ENCODE measurements at places on chromosomes 12 and 14.

GRCh38 chr12:33587354-33587753 is 147.7 kb upstream of the SYT10 start:
- DNase-seq: no peak

- DNase-seq: no peak
Measured at GRCh38 chr12:52522346-52523011, 2.3 kb upstream of the KRT5 start.

DNA sequence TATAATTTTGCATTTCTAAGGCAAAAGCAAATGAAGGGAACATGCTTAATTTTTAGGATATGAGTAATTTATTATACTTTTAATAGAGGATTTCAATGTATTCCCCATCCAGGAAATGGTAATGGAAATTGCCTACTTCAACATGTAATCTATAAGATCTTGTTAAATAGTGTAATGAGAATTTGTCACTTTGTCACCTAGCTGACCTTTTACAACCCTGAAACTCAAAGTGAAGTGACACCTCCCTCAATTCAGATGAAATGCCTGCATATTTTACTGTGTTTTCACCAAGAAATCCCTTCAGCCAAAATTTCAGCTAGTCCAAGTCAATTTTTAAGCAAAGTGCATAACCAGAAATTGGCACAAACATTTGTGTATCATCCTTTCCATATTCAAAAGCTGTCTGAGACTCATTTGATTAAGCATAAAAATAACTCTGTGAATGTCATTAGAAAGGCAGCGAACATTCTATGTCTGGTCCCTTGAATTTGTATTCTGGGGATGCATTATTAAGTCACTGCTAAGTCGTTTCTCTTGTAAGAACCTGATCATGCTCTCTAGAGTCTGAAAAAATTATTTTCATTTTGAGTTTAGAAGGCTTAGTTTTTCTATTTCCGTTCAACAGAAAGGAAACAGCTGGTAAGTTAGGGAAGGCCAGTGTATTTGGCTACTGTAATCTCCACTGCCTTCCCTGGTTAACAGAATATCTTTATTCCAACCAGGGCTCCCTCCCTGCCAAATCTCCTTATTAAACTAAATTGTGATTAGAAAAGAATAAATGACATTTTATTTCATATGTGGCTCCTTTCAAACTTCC is 100.8 kb downstream of the IGF1 start:
- DNase-seq: no peak

DNA sequence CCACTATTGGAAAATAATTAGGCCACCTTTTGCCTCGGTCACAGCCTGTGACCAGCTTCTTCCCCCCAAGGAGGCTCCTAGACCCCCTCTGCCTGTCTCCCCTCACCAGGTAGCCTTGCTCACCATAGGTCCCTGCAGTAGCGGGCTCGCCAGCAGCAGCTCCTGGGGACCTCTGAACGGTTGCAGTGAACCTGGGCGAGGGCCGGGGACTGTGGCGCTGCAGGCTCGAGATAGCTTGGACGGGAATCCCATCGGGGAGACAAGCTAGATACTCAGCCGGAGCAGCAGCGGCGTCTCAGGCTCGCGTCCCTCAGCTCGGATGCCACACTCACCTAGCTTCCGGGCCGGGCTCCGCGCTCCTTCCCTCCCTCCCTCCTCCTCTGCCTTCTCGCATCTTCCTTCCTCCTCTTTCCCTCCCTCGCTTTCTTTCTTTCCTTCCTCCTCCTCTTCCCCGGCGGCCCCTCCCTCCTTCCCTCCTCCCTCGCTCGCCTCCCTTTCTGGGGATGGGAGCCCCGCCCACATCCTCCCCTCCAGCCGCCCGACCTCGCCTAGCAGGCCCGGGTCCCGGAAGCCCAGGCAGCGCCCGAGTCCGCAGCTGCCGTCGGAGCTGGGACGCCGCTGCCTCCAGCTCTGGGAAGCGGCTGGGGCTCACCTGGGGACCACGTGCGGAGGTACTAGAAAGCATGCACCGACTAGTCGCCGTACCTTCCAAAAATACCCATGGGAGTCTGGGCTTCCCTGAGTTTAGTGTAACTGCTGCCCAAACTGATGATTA is at the start of gene BMP4:
BMP4 (minus strand) TSS at position 399 of the 775 bp plus-strand sequence. CDS start 4,603 bp downstream, outside the sequence.
- DNase-seq: peak; percentile 95

DNA sequence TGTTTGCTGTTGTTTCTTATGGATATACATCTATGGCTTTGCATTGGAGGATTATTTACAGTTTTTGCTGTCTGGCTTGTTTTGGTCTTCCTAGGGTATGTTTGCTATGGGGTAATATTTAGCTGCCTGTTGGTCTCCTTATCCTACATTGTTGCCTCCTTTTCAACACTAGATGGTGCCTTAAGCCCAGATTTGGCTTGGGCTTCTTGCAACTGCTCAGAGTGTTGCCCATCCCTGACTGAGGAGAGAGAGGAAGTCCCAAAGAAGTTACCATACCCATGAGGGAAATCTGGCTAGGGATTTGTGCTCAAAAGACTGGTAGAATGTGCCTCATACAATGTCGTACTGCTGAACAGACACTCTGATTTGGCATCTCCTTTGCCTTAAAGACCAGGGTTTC is 94.6 kb upstream of the MUCL1 start:
- no peak for DNase-seq

- no peak for DNase-seq
Measured at GRCh38 chr12:1638203-1638602, 9.2 kb downstream of the WNT5B start.

DNA sequence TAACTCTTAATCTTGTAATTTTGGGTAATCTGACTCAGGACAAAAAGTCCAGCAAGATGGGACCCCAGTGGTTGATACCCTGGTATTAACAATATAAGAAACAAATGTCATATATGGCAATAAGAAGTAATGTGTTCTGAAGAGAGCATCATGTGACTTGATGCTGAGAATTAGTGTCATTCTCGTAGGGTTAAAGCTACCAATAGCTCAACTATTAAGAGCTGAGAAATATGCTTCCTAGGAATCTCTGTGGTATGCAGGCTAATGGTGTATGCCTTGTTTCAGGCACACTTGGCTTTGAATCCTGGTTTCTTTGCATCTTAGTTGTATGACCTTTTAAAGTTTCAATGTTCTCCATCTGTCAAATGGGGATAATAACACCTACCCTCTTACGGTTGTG is 9.1 kb downstream of the MYRFL start:
- peak; percentile 44 for DNase-seq

DNA sequence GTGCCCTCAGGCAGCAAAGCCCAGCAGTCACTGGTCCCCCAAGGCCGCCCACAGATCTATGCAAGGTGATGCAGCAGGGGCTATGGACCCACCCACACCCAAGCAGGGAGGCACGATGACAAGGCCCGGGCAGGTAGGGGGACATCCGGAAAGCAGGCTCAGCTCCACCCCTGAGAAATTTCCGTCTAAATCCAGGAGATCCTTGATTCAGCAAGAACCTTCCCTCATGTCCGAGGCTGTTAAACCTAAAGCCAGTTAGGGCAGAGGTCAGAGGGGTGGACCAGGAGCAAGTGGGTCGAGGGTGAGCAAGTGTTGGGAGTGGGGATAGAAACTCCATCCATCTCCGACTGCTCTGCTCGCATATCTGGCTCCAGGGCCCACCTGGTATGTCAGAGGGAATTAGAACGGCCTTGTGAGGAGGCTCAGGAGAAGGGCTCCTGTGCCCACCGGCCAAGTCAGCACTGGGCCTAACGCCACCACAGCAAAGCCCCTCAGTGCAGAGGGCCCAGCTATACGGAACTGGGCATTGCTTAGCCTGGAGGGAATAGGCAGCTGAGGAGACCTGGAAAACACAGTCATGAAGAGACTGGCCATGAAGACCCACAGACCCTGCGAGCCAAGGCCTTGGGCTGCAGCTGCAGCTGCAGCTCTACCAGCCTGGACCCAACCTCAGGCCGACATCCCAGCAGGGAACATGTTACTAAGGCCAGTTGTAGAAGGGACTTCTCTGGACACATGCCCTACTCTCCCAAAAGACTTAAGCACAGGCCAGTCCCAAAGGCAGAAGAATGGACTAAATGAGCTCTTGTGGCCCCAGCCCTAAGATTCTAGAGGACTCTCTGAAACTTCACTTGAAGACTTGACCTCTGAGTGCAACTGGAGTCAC is 34.3 kb downstream of the DAD1 start:
- no peak for DNase-seq

DNA sequence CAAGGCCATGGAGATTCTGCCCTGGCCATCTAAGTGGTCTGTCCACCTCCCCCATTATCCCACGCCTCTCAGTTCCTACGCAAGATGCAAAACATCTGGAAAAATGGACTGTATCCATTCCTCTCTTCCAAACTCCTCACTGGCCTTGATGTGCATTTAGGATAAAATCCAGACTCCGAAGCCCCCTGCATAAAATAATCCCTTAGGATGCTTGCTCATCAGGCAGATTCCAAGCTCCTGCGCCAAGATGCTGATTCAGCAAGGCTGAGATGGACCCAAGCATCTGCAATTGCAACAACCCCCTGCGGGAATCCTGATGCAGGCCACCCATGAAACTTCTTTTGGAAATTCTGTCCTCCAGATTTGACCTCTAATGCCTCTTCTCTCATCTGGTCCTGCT is 81.6 kb downstream of the SPRING1 start:
- no peak for DNase-seq

- DNase-seq: peak; percentile 44
Measured at GRCh38 chr14:71363946-71364925, 457.0 kb downstream of the PCNX1 start.

DNA sequence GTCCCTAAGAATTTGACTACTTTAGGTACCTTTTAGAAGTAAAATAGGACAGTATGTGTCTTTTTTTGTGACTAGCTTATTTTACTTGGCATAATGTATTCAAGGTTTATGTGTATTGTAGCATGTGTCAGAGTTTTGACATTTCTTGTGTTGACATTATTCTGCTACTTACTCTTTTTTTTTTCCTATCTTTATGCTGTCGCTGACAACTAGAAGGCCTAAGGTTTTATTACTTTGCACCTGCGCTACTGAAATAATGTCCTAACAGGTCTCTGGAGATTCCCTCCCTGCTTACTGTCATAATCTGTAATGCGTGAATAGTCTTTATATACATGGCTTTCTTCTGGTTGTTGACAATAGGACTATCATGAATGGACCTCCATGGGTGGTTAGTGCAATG is 43.0 kb downstream of the PDE3A start:
- DNase-seq: no peak

- no peak for DNase-seq
Measured at GRCh38 chr12:3892631-3893030, 19.4 kb upstream of the PARP11 start.

GRCh38 chr12:19161216-19161615 is 31.7 kb downstream of the PLEKHA5 start:
- peak; percentile 56 for DNase-seq

DNA sequence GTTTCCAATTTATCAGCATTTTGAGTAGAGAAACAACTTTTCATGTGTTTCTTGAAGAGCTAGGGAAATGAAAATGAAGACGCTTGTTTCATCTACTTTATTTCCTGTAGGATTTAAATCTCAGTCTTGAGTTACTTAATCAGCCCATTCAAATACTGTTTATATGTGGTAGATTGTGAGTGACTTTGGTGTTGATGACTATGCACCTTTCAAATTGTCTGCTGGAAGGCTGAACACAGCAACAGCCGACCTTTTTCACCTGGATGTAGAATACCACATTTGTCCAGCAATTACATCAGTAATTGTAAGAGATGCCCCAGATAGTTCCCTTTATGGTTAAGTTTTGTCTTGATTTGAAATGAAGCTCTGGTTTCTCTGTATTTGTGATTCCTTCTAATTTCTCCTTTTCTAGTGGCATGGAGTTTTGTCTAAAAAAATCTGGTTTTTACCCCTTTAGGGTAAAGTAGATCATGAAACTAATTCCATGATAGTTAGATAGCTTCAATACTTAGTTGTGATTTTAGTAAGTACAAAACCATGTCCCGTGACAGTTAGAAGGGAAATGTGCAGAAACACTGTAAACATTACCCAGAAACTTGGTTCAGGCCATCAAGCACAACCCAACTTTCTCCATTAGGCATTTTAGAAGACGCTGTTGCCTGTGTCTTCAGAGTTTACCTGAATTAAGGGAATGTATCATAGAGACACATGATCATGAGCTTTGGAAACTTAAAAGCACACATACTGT is 165.0 kb downstream of the SRGAP1 start:
- no peak for DNase-seq
